ENCODE measurements at places on chromosomes 3 and 15.

DNA sequence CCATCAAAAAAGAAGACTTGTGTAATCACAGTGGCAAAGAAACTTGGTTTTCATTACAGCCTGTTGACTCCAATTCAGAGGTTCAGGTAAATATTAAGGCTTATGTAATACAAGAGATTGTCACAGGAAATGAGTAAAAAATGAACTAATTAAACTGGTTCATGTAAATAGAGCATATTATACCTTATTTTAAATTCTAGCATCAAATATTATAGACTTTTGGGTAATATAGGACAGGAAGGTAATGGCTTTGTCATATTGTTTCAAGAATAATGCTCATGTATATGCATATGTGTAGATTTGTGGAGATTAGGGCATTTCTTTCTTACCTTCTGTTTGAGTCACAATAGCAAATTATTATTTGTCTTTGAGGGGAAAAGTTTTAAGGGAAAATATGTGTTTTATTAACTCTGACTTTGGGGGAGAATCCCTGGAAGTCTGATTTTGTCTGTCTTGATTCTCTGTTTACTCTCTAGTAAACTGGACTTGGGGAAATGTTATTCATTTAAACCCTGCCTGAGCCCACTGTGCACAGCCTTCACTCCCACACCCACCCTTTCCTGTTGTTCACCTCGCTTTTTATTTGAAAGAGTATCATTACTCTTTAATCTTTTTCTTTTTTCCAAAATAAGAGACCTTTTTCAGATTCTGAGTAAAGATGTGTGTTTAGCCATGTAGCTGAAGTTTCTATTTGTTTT lies 43.0 kb downstream of the RASA2 start:
- DNase-seq = peak; percentile 13

DNA sequence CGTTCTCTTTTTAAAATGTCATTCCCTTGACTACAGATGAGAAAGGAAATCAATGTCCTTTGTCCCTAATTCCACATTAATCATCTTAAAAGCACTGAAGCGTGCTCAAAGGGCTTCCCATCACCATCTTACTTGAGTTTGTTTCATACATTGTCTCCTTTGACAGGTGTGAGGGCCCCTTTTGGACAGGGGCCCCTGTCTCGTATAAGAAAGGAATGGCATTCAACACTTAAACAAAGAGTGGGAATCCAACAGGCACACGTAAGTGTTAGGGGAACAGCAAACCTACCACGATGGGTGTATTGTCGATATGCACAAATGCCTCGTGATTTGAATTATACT lies 5.0 kb downstream of the SSUH2 start:
- DNase-seq = no peak

GRCh38 chr3:48991851-48992545 lies 2.0 kb downstream of the P4HTM start:
- DNase-seq = peak; percentile 26

DNA sequence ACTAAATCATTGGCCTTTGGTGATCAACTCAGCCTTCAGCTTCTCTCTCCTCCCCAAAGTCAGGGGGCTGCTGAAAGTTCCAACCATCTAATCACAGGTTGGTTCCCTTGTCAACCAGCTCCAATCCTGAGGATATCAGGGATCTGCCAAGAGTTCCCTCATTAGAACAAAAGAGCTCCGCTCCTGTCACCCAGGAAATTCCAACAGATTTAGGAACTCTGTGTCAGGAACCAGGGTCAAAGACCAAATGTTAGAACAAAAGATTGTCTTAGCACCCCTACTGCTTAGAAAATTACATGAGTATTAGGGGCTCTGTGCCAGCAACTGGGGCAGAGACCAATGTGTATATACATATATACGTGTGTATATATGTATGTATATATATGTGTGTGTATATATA lies 32.3 kb upstream of the RAB7A start:
- no peak for DNase-seq

DNA sequence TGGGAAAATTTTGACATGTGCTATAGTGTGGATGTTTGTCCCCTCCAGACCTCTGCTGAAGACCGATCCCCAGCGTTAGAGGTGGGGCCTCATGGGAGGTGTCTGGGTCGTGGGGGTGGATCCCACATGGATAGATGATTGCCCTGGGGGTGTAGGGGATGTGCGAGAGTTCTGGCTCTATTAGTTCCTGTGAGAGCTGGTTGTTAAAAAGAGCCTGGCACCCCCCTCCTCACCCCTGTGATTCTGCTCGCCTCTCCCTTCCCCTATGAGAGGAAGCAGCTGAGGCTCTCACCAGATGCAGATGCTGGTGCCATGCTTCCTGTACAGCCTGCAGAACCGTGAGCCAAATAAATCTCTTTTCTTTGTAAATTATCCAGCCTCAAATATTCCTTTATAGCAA lies 67.4 kb downstream of the ATP10A start:
- DNase-seq = no peak

DNA sequence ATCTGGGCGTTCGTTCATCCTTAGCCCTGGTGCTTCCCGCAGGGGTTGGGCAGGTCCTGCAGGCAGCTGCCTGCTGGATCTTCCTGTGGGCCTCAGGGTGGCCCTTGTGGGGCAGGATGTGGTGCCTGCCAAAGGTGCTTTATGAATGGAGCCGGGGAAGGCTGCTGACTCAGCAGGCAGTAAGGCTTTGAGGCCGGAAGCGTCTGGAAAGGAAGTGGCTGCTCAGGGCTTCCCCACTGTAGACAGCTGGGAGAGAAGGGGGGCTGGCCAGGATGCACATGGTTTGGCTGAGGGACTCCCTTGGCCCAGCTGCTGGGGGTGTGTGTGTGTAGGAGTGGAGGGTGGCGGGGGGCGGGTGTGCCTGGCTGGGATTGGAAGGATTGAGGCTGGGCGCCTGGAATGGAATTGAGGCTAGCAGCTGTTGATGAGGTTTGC lies 12.9 kb downstream of the CD276 start:
- DNase-seq = peak; percentile 94

GRCh38 chr3:853489-853888 lies 239.3 kb upstream of the CNTN6 start:
- DNase-seq = no peak

GRCh38 chr15:78211189-78211921 lies 23.0 kb downstream of the ACSBG1 start:
- DNase-seq = no peak

GRCh38 chr3:42819351-42819965 lies 10.2 kb downstream of the ACKR2 start:
- DNase-seq = peak; percentile 21

- no peak for DNase-seq
These were observed 64.2 kb downstream of the BOC start for GRCh38 chr3:113275583-113275928.

- peak; percentile 36 for DNase-seq
These were observed 37.7 kb downstream of the TM4SF4 start for GRCh38 chr3:149512073-149512782.

DNA sequence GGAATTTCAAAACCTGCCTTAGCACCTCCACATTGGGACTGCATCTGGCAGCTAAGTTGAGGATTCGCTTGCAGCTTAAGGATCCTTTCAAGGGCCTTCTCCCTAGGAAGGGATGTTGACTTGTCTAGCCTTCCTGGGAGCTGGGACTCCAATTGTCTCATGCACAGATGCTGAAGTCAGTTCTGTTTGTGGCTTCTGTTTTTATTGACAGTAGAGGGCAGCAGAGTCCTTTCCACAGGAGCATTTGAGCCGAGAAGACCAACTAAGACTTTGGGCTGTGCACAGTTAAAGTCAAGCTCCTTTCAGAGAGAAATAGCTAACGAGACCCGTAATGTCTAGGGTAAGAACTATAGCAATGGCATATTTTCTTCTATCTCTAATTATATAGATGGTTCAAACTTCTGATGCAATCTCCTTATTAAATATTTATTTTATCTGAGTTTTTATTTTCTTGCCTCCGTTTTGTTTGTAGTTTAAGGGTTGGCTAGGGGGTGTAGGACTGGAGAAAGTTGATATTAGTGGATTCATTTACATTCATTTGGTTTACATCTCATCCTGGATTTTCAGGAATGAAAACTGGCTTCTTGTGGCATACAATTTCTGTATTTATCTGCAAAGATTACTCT lies 59.7 kb upstream of the KBTBD8 start:
- peak; percentile 46 for DNase-seq

GRCh38 chr15:57881361-57881760 lies 174.8 kb downstream of the POLR2M start:
- DNase-seq = peak; percentile 12

- DNase-seq = peak; percentile 2
These were observed 76.0 kb downstream of the P2RY1 start for GRCh38 chr3:152910966-152911365.

DNA sequence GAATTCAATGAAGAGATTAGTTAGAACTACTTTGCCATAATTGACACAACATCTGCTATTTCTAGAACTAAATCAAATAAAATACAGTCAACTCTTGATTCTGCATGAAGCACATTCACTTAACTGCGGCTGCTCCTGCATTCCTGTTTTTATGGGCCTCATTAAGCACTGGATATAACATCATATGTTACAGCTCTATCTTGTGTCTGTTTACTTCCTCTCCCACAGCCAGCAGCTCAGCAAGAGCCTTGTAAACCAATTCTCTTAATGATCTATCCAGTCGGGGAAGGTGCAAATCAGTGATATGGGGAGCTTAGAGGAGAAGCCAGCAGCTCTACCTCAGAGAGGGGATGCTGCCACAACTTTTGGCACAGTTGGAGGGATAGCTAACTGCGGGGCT lies 329.2 kb downstream of the ARRDC4 start:
- no peak for DNase-seq

DNA sequence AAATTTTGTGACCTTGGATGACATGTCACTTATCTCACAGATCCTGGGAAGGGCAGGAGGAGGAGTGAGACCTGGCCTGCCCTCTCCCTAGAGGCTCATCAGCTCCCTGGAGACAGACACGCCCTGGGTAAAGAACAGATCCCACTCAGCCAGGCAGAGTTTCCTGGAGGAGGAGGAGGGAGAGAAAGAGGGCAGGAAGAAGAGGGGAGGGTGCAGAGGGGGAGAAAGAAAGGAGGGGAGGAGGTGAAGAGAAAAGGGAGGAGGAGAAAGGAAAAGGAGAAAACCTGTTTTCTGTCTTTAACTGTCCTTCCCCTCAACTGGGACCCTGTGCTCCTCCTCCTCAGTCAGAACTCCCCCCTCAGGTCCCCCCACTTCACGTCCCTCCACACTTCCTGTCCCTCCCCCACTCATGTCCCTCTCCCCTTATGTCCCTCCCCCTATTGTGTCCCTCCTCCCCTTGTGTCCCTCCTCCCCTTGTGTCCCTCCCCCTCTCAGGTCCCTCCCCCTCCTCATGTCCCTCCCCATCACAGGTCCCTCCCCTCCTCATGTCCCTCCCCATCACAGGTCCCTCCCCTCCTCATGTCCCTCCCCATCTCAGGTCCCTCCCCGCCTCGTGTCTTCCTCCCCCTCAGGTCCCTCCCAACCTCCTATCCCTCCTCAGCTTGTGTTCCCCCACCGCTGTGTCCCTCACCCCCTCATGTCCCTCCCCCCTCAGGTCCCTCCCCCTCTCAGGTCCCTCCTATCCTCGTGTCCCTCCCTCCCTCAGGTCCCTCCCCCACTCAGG lies 52.3 kb upstream of the CGNL1 start:
- peak; percentile 51 for DNase-seq

GRCh38 chr3:126023390-126023789 lies 54.4 kb downstream of the ROPN1B start:
- no peak for DNase-seq

- DNase-seq = no peak
These were observed 28.5 kb downstream of the KLHL25 start for GRCh38 chr15:85766001-85766831.

- DNase-seq = peak; percentile 54
These were observed 294.3 kb upstream of the GBE1 start for GRCh38 chr3:82055792-82056191.

DNA sequence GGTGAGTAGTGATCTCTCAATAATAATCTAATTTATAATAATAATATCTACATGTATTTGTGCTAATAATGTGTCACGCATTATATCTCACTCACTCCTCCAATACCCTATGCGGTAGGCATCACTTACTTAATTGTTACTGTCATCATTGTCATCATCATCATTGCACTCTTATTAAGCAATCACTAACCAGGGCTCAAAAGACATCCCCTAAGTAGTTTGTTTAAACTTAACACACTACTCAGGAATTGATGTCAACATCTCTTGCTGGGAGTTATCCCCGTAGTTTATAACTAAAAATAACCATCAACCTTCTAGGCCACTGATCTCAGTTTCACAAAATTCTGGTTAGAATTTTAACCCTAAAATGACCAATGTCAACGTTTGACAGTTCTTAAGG lies 56.8 kb upstream of the ICE2 start:
- no peak for DNase-seq

- DNase-seq = peak; percentile 76
These were observed 15.2 kb downstream of the PHLDB2 start for GRCh38 chr3:111874177-111874820.

- no peak for DNase-seq
These were observed 615.8 kb upstream of the AGTR1 start for GRCh38 chr3:148081926-148082325.

GRCh38 chr15:81281456-81281735 lies 42.5 kb downstream of the STARD5 start:
- DNase-seq = no peak

- peak; percentile 91 for DNase-seq
These were observed 72.7 kb downstream of the IL1RAP start for GRCh38 chr3:190586631-190587011.

DNA sequence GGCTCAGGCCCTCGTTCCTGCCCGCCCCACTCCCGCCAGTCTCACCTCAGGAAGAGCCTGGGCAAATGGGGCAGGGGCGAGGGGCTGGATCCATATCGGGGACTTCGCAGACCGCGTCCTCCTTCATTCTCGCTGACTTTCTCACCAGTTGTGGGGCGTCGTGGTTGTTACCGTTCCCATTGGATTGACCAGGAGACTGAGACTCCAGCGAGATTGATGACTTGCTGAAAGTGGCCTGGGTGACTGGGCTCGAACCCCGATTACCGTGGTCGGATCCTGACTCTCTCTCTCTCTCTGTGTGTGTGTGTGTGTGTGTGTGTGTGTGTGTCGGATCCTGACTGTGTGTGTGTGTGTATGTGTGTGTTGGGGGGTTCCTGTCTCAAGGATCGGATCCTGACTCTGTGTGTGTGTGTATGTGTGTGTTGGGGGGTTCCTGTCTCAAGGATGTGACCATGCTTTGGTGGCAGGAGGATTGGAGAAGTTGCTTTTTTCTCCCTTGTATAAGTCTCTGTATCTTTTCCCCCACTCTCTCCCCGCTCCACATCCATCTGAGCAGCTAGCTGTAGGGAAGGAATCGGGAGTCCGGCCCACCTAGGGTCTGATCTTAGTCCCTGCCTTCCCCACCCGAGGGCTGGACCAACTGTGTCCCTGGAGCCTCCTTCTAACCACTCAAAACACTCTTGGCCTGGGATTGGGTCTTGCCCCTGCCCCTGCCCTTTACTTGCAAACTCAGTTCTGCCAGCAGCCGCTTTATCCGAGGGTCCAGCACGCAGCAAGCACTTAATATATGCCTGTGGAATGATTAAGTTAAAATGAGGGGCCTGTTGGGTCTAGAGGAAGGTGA lies 603 bp downstream of the PLEKHO2 start:
- DNase-seq = peak; percentile 35

- DNase-seq = no peak
These were observed 87.4 kb upstream of the GPR149 start for GRCh38 chr3:154517404-154517803.

GRCh38 chr15:25248583-25249235 lies 190.1 kb downstream of the UBE3A start:
- DNase-seq = no peak

- DNase-seq = no peak
These were observed 953.4 kb downstream of the AGBL1 start for GRCh38 chr15:87033056-87033455.
